NCI-H2081 treated with DMSO at 0.1 percent for 48 hours (cell line): ENCODE measurements at places on chromosomes 6 and 20.

DNA sequence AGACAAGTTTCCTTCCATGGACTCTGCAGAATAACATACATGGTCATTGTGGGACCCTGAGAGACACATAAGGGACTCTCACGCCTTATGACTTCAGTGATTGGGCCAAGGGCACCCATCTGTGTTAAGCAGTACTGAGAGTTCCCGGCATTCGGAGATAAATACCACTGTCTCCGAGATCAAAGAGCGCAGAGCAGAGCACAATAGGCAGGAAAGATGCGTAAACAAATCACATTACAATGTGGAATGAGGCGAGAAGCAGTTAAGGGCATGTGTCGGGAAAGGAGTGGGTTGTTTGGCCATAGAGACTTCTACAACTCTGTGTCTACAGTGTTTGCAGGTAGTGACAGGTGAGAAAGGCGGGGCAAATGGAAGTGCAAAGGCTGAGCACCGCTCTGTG lies 57.6 kb downstream of the NRSN1 start:
- no peak for DNase-seq

DNA sequence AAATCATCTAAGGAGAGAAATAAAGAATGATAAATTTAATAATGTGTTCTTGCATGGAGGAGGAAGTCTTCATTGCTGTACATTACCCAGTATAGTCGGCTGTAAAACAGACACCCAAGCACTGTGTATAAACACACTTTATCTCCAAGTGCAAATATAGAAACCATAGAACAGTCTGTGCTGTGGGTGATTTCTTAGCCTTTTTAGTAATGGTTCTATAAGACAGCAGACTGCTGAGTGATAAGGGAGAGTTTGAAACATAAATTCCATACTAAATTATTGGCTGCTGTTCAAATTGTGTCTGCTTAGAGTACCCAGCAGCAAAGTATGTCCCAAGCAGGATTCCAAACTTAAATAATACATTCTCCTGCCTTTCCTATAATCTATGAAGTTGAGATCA lies 4.6 kb downstream of the FILIP1 start:
- DNase-seq = no peak

- DNase-seq = no peak
Observed at GRCh38 chr6:145814035-145814500, 527 bp downstream of the FBXO30 start.

GRCh38 chr20:64102647-64103354 lies 4.6 kb downstream of the NPBWR2 start:
- DNase-seq = no peak

DNA sequence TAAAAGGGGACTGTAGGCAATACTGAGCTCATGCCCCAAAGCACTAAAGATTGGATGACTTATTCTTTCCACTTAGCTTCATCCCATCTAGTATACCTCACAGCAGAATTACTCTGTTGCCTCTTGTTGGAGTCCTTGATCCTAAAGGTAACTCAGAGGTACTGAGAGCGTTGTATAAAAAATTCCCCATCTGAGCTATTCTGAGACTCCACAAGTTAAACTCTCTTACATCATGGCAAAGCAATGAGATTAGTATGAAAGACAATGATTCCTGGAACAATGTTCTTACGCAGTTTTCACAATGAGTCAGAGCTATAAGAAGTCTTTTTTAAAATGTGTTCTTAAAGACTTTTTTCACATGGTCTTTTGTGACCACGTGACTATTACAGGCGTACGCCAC lies 370.1 kb downstream of the ADGRB3 start:
- DNase-seq = no peak

GRCh38 chr6:53216301-53216700 lies 67.7 kb upstream of the GCM1 start:
- DNase-seq = no peak

DNA sequence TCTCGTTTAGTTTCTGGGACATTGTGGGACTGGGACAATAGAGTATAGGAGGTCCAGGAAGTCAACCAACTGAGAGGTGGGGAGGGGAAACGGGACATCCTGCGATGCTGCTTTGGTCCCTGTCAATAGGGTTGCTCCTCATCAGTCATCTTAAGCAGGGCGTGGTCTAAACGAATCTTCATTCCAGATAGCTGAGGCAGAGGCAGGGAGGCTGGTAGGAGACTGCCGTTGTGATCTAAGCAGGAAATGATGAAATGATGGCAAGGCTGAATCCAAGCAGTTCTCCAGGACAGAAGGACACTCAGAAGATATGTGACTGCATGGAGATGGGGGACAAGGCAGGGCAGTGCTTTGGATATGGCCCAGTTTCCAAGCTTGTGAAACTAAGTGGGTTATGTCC lies 953.4 kb downstream of the KIF16B start:
- DNase-seq = no peak
